ENCODE measurements at places on chromosomes 16 and 17.

DNA sequence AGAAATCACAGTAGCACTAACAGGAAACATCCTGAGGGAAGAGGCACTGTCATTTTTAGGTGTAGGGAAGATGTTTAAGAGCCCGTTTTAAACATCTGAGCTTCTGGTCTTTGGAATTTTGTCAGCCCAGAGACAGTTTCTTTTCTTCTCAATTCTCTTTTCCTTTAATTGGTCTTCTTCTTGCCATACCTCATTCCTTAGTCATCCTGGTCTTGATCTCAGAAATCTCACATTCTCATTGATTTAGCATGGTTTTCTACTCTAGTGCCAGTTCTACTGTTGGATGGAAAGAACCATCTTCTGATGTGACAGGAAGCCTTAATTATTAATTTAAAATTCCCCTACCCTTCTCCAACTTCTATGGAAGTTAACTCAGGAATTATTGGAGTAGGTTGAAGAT, 25.4 kb downstream of the BMERB1 start:
- no peak for DNase-seq

DNA sequence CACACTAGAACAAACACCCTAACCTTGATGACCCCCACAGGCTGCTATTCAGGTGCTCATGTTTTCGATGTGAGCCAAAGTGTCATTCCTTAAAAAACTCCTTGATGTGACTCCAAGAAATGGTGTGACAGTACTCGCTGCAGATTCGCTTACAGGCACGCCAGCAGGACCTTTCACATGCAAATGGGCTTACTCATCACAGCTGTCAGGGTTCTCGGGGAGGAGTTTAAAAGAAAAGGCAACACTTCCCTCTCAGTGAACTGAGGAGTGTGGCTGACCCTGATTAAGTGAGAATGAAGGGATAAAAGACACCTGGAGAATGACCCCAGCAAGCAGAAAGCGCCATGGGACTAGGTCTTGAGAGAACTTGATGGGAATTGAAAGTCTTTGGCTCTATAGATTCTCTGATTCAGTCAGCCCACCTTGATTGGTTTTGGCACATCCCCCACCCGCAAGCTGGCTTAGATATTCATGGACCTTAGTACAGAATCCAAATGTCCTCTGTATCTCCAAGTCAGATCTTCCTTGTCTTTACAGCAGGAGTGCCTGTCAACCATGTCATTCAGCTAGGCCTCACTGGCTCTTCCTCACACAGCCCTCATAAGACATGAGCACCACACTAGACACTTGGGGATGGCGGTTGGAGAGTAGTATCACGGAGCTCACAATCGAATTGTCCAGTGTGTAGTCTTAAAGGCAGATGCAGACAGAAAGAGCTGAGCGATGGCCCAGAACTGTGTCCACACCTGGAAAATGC, 82.6 kb downstream of the HIC1 start:
- DNase-seq: no peak

- DNase-seq: no peak
These were observed 1.0 kb downstream of the LITAF start for GRCh38 chr16:11585460-11586377.

- no peak for DNase-seq
These were observed 303.9 kb downstream of the IRF8 start for GRCh38 chr16:86202760-86203426.

GRCh38 chr16:20073203-20074098, at the start of gene GPR139:
TSS of gene GPR139 (minus strand) at chr16:20073890. CDS start at chr16:20073616, 274 bp downstream.
- no peak for DNase-seq

GRCh38 chr17:47279062-47279801, 25.6 kb downstream of the ITGB3 start:
- no peak for DNase-seq

DNA sequence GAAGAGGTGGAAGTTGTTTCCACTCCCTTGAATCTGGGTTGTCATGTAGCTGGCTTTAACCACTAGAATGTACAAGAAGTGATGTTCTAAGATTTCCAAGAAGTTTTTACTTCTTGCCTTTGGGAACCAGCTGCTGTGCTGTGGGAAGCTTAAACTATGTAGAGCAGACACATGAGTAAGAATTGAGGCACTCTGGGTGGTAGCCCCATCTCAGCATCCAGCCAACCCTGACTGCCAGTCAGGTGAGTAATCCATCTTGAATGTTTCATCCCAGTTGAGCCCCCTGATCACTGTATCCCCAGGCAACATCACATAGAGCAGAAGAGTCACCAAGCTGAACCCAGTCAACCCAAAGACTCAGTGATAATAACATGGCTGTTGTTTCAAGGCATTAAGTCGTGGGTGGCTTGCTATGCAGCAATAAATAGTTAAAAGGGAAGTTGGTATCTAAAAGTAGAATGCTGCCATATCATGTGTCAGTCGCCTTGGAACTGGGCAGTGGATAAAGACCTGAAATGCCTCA, 62.8 kb upstream of the GPR139 start:
- DNase-seq: no peak

DNA sequence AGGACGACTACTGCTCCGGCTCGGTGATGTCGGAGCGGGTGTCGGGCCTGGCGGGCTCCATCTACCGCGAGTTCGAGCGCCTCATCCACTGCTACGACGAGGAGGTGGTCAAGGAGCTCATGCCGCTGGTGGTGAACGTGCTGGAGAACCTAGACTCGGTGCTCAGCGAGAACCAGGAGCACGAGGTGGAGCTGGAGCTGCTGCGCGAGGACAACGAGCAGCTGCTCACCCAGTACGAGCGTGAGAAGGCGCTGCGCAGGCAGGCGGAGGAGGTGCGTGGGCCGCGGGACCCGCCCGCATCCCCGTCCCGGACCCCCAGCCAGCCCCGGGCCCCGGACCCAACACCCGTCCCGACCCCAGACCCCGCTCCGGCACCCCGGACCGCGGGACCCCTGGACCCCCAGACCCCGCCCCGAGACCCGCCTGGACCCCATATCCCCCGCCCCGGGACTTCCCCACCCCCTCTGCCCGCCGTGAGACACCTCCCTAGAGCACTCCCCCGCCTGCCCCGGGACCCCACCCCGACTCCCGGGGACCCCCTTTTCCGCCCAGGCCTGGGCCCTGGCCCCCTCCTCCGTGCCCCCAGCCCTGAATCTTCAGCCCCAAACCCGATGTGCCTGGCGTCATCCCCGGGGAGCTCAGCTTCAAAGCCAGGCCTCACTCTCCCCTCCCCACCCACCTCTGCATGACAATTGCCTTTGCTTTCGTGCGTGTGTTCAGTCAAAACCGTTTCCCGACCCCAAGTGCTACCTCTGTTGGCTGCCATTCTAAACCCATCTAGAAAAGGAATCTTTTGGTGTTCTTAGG, 594 bp downstream of the MAPK8IP3 start:
- no peak for DNase-seq

DNA sequence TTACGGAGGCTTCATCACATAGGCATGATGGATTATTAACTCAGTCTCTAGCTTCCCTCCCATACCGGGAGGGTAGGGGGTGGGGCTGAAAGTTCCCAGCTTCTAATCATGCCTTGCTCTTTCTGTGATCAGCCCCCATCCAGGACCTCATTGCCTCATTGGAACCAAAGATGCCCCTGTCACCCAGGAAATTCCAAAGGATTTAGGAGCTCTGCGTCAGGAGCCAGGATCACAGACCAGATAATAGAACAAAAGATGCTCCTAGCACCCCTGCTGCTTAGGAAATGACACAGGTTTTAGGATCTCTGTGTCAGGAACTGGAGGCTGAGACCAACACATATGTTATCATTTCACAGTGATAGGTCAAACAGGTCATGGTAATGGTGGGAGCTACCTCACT, 9.7 kb downstream of the USB1 start:
- no peak for DNase-seq

GRCh38 chr17:15896277-15896676, 48.7 kb upstream of the ADORA2B start:
- no peak for DNase-seq

GRCh38 chr17:32016231-32016630, 9.0 kb downstream of the LRRC37B start:
- DNase-seq: no peak

DNA sequence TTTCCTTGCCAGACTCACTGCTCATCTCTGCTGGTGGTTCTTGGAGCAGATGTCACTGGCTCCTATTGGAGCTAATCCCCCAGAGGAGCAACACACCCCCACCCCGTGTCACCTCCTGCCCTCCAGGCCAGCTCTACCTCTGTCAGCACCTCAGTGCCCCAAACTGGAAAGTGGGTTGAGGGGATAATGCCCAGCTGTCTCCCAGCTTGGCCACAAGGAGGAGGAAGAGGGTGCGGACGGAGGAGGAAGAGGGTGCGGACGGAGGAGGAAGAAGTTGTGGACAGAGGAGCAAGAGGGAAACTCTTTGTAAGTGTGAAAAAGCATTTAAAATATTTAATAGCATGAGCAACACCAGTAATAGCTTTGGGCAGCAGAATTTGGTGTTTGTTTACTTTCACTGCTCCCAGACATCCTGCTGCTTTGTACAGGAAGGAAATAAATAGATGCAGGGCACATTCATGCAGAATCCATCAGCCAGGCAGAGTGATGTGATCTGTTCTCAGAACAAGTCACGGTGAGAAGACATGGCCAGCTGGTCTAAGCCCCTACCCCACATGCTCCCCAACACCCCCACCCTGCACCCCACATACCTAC, 82.5 kb downstream of the C17orf67 start:
- no peak for DNase-seq

DNA sequence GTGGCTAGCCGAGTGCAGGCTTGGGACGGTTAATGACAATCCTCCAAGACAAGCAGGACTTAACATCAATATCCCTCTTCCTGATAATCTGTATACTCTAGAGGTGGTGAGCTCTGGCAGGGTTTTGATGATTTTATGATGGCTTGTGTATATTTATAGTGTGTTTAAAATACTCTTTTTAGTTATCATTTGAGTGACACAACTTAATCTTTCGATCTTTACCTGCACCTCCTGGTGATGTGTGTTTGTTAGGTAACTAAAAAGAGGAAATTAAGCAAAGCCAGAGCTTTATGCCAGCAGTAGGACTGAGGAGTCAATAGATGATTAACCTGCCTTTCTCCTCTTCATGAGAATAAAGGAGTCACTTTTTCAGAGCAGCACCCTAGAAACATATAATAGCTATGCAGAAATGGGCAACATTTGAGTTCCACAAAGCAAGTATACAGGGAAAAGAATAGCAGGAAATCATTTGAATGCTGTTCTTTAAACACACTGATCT, 210.5 kb downstream of the IRX3 start:
- no peak for DNase-seq

DNA sequence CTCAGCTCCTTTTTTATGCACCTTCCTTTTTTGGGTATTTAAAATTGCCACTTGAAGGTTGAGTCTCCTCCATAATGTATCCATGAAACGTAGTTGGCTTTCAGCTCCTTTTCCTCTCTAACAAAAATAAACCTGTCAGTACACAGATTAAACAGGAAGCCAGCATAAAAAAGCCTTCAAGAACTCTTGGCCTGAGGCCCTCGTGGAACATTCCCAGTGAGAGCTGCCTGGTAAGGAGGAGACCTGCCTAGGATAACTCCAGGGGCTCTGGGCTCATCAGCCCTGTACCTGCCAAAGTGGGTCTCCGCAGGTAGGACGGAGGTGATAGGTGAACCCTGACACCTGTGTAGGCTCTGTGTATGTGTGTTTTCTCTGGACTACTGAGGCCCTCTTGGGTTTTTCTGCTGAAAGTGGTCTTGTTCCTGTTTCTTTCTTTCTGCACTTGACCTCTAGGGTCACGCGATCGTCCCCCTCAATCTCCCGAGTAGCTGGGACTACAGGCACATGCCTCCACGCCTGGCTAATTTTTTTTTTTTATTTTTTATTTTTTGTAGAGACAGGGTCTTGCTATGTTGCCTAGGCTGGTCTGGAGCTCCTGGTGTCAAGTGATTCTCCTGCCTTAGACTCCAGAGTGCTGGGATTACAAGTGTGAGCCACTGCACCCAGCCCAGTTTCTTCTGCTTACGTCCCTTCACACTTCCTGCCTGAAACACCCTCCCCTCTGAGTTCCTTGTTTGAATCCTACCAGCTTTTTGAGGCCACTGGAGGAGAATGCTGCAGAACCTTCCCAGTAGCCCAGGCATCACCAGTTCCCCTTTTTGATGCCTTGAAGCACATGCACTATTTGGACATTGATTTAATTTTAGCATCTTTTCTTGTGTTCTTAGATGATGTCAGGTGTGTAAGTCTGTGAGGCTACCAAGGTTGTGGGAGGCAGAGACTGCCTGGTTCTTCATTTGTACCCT, 9.8 kb downstream of the PGS1 start:
- no peak for DNase-seq

DNA sequence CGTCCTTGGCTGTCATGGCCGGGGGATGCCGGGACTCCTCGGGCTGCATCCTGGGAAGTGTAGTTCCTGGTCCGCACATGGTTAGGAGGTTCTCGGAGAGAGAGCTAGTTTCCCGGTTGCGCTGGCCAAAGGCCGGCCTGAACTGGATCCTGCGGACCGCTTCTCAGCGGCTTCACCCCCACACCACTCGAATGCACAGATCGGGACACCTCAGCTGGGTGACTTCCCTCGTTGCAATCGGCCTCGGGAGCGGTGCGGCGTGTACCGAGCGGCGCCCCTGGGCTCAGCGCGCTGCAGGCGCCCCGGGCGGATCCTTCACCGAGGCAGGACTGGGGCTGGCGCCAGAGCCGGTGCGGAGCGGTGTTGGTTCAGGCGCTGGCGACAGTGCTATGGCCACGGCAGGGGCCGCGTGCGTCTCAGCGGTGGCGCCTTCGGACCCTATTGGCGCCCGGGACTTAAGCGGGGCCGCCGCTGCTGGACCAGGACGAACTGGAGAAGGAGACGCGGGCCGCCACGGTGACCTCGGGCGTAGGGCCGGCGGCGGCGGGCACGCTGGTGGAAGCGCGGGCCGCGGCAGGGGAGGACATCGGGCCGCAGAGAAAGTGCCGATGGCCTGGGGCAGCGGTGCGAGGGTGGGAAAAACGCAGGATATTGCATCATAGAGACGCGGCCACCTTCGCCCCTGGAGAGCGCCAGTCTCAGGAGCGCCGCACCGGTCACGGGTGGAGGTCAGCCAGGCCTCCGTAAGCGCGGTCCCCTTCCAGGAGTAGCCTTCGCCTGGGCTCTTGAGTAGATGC, 11.4 kb downstream of the ZNF629 start:
- DNase-seq: peak; percentile 38

- no peak for DNase-seq
These were observed 454.9 kb downstream of the SOX9 start for GRCh38 chr17:72575542-72576233.

DNA sequence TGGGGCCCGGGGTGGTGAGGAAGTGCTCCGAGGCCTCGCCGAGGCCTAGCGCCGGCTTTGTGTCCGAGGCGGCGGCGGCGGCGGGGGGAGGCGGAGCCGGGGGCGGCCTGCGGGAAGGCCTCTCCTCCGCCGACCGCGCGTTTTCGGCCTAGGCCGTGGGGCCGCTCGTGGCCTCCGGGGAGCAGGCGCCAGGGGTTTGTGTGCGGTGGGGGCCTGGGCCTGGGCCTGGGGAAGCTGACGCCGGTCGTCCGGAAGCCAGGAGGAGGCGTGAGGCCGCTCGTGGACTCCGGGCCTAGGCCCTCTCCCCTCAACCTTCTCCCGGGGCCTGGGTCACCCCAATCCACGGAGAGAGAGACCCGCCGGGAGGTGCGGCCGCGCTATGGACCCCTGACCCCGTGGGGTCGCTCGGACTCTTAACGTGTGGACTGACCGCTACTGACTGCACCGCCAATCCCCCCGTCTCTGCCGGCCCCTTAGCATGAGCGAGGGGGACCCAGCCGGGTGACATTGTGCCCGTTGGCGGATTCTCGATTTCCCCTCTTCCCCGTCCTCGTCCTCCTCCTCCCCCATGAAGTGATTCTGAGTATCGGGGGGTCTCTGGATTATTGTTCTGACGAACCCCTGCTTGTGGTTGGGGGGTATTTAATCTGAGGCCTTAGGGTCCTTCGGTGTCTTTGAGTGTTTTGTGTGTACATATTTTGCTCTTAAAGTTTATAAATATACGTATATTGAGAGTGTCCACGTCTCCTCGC, 660 bp downstream of the RBBP6 start:
- no peak for DNase-seq

- DNase-seq: no peak
These were observed 181.9 kb upstream of the CACNG5 start for GRCh38 chr17:66652840-66653507.

Measured in cortex of kidney (tissue), 1 donor.